ENCODE measurements at places on chromosomes 7 and 10. TPM values are rescaled to one million over a fixed set of nuclear protein-coding genes. Genes with fewer than 3 reads are reported as not detected.
A peak's percentile ranks its signal among the peaks of the same experiment; 100 is the strongest.

- peaks cover 83% of the 10 kb centered on the region for H3K27me3 ChIP-seq
- peak within 1 kb of the TSS; percentile 70 for H3K4me3 ChIP-seq
- H3K4me1 ChIP-seq, result no peaks in the 10 kb centered on the region
- DNase-seq, result peak; percentile 72
Observed at GRCh38 chr7:73623798-73624668, at the start of gene MLXIPL. MLXIPL (minus strand) TSS chr7:73624522; CDS start chr7:73624492, 30 bp downstream.

- H3K36me3 ChIP-seq, result peaks cover 42% of the 10 kb centered on the region
- DNase-seq, result no peak
- H3K4me1 ChIP-seq, result no peaks in the 10 kb centered on the region
- no peaks in the 10 kb centered on the region for H3K27me3 ChIP-seq
Observed at GRCh38 chr7:57216340-57216739, 84.1 kb upstream of the ZNF479 start.

ABCC2 gene
- 6.2 TPM for total RNA-seq

HERC4 gene
- 44.3 TPM for total RNA-seq

CEP55 gene
- total RNA-seq, result 30.7 TPM

All from neural crest cell (in vitro differentiated cells).